ENCODE measurements at places on chromosomes 6 and 20. TPM values are rescaled to one million over a fixed set of nuclear protein-coding genes. Genes with fewer than 3 reads are reported as not detected.

VNN1 gene
- not detected for total RNA-seq

PSORS1C1 gene
- total RNA-seq = not detected

CDSN gene
- not detected for total RNA-seq

DNA sequence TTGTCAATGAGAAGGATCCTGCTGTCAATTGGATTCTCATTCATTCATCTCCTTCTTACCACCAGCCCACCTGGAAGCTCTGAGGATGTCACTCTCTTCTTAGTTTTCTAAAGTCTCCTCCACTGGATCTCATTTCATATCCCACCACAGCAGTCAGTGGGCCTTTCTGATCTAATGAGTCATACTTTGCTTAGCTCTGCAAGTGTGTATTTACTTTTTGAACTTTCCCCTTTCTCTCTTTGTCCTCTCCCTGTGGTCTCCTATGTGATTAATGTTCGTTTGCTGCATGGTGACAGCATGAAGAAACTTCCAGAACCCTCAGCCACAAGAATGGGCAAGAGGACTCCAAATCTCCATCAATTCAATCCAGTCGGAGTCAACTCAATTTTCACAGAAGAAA, 63.6 kb upstream of the SYNDIG1 start:
- DNase-seq = no peak

GRCh38 chr20:25011831-25012241, 19.3 kb upstream of the APMAP start:
- DNase-seq = no peak

DNA sequence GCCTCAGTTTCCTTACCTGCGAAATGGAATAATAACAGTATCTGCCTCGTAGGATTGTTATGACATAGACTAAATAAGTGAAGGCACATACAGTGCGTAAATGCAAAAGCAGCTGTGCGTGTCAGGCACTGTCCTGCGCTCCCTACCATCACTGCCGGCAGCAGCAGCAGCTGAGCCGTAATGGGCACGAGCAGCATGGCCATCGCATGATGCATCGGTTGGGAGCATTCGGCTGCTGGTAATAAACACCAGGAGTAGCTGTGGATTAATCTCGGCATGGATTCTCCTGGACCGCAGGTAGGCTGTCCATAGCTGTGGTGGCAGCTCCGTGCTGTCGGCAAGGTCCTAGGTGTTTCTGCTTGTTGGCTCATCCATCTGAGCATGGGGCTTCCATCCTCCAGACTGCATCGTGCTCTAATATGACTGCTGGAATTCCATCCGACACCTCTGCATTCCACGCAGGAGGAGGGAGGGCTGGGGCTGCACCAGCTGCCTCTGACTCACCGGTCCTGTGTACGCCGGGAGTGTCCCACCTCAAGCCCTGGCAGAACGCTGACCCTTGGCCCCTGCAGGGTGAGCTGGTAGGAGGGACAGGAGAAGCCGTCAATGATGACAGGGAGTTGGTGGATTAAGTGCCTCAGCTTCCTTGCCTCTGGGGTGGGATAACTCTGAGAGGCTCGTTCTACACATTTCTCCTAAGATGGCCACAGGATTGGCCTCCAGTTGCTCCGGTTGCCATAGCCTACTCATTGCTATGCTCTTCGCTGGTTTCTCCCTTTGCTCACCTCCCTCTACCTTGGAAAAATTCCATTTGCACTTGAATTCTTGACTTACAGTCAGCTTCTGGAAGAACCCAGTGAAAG, 100.9 kb upstream of the PMEPA1 start:
- no peak for DNase-seq

DNA sequence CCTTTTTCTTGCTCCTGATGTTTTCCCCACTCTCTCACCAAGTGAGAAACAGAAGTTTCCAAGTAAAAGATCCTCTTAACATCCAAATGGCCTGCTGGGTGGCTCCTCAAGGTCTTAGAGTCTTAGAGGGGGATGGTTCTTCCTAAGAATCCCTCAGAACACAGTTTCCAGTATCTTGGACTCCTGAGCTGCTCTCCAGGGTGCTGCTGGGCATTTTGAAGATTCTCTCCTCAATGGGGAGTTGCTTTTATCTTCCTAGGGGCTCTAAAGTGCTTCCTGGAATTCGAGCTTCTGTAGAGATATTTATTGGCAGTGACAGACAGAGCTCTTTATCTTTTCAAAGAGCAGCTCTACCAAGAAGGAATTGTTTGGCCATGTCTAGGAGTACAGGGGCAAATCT, 70.8 kb upstream of the SLC35B3 start:
- no peak for DNase-seq

DNA sequence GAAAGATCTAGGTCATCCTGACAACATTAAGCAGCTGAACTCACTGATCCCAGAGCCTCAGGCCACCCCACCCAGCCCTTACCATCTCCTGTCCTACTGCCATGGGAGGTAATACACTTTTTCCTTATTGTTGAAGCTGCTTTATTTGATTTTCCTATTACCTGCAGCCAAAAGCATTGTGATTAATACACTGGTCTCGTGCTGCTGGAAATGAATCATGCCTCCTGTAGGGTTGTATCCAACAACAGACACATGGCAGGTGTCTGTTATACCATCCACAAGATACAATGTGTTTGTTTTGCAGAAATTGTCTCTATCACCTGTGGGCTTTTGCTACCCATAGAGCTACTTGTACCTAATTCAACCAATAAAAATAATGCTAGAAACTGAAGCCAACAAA, 34.2 kb downstream of the MYLIP start:
- no peak for DNase-seq

- DNase-seq = no peak
Measured at GRCh38 chr6:154579485-154579884, 69.0 kb upstream of the CNKSR3 start.

DNA sequence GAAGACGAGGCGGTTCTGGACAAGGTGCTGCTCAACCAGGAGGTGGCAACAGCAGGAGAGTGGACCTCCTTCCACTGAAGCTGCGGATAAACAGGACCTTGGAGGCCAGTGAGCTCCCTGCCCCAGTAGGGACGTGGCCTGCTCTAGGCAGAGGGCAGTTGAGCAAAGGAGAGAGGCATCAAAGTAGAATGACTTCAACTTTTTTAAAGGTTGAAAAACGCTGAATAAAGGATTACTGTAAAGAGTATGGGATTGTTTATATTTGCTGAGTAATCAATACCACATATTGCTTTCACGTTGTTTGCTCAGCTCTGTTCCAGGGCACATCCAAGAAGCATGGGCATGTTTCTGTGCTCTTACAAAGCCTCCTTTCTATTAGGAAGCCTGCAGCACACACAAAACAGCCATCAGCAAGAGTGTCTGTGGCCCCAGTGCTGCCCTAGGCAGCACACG, 48.1 kb downstream of the ERMARD start:
- DNase-seq = no peak

- no peak for DNase-seq
Measured at GRCh38 chr6:169844946-169845345, 93.5 kb downstream of the ERMARD start.

DNA sequence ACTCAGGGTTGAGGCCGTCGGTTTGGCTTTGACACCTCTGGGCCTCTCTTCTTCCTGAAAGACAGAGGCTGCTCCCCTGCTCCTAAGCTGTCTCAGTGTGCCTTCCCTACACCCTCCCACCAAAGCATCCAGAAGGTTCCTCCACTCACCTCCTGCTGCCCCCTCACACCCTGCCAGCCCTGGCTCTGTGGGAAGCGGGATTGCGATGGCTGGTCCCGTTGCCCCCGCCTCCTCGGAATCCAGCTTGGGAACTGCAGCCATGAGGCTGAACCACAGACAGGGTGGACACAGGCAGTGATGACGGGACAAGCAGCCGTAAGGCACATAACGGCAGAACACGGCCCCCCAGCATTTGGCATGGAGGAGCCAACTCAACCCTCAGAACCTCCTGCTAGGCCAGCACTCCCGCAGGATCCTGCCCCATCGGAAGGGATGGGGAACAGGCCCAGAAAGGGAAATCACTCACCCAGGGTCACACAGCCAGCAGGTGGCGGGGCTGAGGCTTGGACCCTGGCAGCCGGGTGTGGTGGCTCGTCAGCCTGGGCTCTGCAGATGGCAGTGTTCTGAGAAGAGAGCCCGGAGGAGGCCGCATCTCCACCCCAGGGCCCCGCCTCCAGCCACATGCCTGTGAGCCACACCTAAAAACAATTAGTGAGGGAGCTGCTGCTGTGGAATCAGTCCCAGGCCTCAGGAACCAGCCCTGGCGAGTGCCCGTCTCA, 139.6 kb downstream of the PHACTR3 start:
- no peak for DNase-seq

DNA sequence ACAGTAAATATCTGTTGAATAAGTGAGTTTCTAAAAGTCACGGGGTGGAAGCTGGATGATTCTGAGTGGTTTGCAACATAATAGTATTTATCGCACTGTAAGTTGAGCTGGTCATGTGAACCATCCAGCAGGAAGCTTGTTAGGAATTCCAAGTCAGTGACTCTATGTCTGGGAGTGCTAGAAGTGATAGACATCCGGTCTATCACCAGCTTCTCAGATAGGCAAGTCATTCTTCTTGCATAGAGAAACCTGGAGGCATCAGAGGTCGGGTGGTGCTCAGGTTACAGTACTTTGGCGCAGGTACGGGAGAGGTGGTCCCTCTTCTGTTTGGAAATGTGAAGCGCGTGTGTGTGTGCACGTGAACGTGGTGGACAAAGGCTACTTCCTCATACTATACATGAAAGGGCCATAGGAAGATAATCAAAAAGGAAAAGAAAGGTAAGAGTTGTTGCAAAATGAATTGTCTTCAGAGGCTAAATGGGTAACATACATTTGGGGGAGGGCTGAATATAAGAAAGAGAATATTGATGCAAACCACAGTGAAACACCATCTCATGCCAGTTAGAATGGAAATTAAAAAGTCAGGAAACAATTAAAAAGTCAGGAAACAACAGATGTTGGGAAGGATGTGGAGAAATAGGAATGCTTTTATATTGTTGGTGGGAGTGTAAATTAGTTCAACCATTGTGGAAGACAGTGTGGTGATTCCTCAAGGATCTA, 299.3 kb upstream of the ZFP64 start:
- no peak for DNase-seq

GRCh38 chr20:37007898-37008649, 56.6 kb upstream of the SAMHD1 start:
- peak; percentile 8 for DNase-seq

DNA sequence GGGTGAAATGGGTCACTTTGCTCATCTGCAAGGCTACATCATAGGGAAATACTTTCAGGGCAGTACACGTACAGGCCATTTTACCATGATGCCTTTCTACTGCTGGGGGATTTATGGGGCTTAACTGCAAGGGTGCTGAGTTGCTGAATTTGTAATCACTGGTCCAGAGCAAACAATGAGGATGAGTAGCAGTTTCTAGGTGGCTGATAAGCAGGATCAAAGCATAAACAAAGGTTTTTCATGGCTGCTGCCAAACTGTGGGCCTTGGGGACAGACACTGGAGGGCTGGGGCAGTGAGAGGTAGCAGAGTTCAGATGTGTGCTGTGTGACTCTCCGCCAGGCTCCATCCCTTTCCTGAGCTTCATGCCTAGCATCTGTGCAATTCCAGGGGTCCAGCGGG, 68.3 kb downstream of the CNBD2 start:
- no peak for DNase-seq

GRCh38 chr6:56868687-56869086, 86.2 kb upstream of the BEND6 start:
- no peak for DNase-seq

GRCh38 chr20:50355590-50356524, 154.3 kb upstream of the PTPN1 start:
- DNase-seq = no peak

DNA sequence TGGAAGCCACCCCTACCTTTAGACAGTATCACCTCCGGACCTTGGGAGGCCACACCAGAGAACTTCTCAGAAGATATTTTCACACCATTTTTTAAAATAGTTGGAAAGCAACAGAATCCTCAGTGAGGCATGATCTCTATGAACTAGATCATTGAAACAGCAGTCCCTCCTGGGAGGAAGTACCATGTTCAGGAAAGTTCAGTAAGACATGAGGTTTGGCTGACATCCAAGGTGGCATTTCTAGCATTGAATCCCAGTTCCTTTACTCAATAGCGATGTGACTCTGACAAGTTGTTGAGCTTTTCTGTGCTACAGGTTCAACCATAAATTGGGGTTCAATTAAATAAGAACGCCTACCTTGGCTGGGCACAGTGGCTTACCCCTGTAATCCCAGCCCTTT, 169.0 kb downstream of the TBC1D7 start:
- no peak for DNase-seq

DNA sequence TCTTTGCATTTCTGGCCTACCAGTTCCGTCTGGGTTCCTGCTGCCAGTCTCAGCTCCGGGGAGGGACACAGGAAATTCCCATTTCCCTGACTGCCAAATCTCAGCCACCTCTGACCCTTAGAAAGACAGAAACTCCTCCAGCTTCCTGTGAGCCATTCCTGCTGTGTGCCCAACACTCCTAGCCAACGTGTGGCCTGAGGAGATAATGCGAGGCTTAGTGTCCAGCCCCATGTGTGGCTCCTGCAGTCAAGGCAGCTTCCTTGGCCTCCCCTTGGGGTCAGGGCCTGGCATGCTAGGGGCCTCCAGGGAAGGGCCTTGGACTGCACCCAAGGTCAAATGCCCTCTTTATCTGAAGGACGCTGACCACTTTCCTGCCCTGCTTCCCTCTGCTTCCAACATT, 45.1 kb downstream of the MAFB start:
- no peak for DNase-seq

DNA sequence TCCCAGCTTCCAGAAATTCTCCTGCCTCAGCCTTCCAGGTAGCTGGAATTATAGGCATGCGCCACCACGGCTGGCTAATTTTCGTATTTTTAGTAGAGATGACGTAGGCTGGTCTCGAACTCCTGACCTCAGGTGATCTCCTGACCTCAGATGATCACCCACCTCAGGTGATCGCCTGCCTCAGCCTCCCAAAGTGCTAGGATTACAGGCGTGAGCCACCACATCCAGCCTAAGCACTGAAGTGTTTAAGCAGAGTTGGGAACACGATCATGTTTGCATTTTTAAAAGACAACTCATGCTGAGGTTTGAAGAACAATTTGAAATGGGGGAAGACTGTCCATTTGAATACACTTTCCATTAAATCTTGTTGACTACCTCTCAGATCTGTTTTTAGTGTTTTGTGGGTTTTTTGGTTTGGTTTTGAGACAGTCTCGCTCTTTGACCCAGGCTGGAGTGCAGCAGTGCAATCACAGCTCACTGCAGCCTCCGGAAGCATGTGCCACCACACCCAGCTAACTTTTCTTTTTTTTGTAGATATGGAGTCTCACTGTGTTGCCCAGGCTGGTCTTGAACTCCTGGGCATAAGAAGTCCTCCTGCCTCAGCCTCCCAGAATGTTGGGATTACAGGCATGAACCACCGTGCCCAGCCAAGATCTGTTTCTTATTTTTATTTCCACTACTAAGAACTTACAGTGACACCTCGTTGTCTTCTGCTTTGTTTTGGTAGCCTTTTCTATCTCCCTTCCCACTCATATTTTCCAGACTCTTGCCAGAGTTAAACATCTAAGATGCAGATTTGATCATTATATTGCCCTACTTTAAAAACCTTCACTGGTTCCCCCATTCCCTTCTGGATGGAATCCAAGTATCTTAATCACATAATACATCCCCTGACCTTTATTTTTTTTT, 5.5 kb downstream of the CASP8AP2 start:
- DNase-seq = no peak

DNA sequence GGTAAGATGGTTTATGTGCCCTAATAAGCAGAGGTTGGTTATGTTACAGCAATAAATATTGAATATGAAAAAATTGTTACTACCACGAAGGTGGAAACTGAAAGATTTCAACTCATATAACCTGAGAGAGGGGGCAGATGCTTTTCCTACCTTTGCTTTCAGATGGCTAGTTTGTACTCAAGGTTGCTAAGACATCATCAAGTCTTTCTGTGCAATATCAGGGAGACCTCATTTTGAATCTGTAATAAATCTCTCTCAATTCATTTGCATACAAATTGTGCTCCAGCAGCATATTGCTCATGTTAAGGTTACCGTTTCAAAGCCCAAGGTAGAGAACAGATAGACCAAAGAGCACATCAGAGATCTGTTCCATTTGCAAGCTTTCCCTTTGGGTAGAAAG, 220.4 kb downstream of the KHDC1L start:
- DNase-seq = no peak
